ENCODE measurements at places on chromosomes 2 and 18.

DNA sequence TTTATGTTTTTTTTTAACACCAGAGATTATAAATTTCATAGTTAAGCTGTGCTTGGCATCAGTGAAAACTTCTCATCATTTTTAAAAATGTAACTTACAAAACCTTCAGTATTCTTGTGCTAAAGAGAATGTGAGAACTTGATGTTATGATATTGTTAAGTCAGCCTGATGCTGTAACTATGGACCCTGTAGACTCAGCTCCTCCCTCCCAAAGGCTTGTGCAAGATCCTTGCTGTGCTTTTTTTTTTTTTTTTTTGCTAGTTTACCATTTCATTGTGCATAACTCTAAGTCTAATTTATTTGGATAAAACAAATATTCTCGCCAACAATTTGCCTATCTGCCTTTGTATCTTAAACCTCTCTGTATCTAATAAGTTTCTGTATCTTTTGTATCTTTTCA lies 12.9 kb upstream of the TFPI start:
- DNase-seq = peak; percentile 54

DNA sequence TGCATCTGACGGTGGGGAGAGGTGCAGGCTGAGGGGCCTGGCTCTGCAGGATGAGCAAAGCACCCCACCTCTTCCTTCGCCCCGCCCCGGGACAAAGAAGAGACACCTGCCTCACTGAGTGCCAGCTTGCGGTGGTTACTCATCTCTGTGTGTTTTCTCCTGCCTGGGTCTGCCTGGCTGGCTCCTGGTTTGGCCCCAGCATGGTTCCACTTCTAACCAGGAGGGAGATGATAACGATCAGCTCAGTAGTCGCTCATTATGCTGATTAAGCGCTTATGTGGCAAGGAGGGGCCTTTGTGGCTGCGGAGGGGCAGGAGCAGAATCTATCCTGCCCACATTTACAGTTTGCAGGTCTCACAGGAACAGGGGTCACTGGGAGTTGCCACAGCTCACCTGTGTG lies 68.7 kb upstream of the EDAR start:
- no peak for DNase-seq

- DNase-seq = no peak
Measured at GRCh38 chr2:144357623-144358373, 162.1 kb downstream of the ZEB2 start.

- no peak for DNase-seq
Measured at GRCh38 chr18:7084080-7085065, 33.2 kb downstream of the LAMA1 start.

DNA sequence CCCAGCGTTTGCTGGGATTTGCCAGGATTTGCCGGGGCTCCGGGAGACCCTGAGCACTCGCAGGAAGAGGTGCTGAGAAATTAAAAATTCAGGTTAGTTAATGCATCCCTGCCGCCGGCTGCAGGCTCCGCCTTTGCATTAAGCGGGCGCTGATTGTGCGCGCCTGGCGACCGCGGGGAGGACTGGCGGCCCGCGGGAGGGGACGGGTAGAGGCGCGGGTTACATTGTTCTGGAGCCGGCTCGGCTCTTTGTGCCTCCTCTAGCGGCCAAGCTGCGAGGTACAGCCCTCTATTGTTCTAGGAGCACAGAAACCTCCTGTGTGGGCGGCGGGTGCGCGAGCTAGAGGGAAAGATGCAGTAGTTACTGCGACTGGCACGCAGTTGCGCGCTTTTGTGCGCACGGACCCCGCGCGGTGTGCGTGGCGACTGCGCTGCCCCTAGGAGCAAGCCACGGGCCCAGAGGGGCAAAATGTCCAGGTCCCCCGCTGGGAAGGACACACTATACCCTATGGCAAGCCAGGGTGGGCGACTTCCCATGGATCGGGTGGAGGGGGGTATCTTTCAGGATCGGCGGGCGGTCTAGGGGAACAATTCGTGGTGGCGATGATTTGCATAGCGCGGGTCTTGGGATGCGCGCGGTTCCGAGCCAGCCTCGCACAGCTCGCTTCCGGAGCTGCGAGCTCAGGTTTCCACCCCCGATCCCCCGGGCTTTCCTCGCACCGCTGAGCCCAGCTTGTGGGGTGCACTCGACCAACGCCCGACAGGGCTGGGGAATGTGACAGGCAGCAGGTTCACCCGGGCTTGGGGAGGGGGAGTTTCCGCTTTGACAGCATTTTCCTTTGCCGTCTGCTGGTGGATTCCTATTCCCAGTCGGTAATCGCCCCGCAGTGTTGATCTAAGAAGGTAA lies 2.8 kb downstream of the ONECUT2 start:
- no peak for DNase-seq

GRCh38 chr2:101657787-101658186 lies 39.7 kb upstream of the MAP4K4 start:
- DNase-seq = no peak
